Activated CD4-positive, alpha-beta T cell treated with anti-CD3 and anti-CD28 coated beads for 48 hours (primary cell): ENCODE measurements at places on chromosomes 13 and 19.

GRCh38 chr13:51834581-51835171 is 10.3 kb downstream of the TMEM272 start:
- no peak for DNase-seq

GRCh38 chr19:49432141-49433073 is 7.2 kb downstream of the GFY start:
- peak; percentile 60 for DNase-seq

DNA sequence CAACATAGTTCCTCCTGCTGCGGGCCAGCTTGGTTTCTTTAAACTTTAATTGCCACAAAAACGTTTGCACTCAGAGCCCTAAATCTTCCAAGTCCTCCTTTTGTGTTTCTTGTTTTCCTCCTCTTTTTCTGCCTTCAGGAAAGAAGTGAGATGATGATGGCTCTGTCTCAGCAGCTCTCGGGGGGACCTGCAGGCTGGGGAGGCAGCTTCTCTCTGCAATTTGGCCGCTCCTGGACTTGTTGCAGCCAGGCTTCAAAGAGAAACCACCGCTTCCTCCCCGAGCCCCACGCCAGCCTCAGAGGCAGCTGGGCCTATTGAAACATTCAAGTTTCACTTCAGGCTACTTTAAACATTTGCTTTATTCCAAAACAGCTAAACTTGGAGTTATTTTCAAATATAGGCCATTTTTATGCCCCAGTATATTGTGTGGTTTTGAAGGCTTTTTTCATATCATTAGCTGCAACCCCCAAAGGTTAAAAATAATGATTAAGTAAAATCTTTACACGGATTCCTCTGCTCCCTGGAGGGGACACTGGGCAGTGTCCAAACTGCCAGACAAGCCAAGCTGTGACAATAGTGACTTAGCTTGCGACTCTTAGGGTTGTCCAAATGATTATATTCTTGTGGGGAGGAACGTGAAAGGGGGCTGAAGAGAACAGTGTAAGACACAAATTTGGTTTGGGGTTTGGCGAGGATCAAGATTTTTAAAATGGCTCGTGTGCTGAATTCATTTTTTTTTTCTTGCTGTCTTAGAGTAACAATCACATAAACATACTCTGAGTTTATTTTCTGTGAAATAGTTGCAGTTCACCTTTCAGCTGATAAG is 330.8 kb downstream of the DLEU7 start:
- DNase-seq = peak; percentile 43

DNA sequence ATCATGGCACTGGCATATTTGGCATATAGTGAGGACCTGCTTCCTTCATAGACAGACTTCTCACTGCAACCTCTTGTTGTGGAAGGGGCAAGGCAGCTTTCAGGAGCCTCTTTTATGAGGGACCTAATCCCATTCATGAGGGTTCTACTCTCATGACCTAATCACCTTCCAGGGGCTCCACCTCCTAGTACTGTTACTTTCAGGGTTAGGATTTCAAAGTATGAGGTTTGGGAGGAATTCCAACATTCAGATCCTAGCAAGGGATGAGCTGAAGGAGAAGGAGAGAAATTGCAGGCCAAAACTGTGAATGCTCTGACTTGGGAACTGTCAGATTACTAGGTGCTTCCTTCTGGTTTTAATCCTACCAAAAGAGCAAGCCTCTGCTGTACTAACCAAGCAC is 87.8 kb downstream of the LMO7 start:
- no peak for DNase-seq

- DNase-seq = peak; percentile 54
Measured at GRCh38 chr13:42392716-42393572, 121.0 kb downstream of the AKAP11 start.

- no peak for DNase-seq
Measured at GRCh38 chr13:60282186-60282585, 114.8 kb upstream of the TDRD3 start.

GRCh38 chr19:16301999-16302694 is 22.5 kb upstream of the KLF2 start:
- DNase-seq = no peak

DNA sequence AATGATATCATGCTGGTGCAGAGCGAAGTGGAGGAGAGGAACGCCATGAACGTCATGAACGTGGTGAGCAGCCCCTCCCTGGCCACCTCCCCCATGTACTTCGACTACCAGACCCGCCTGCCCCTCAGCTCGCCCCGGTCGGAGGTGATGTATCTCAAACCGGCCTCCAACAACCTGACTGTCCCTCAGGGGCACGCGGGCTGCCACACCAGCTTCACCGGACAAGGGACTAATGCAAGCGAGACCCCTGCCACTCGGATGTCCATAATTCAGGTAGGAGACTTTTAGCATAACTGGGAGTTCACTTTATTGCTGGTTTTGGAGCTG is 3.3 kb downstream of the PCDH17 start:
- DNase-seq = no peak

DNA sequence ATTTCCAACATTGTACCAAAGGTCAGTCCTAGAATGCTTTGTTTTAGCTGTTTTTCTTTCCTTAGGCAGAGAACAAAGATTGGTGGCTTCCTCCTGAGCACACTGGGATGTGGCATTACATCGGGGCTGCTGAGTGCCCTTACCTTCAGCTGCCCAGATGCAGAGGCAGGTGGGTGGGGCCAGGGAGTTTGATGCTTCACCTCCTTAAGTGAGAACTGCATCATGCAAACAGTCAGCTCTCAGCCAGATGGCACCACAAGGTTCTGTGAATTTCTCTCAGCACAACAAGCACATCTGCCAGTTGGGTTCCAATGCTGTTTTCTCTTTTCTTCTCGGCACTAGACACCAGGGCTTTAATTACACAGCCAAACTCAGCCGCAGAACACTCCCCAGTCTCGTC is 87.4 kb upstream of the UBL3 start:
- DNase-seq = peak; percentile 44

DNA sequence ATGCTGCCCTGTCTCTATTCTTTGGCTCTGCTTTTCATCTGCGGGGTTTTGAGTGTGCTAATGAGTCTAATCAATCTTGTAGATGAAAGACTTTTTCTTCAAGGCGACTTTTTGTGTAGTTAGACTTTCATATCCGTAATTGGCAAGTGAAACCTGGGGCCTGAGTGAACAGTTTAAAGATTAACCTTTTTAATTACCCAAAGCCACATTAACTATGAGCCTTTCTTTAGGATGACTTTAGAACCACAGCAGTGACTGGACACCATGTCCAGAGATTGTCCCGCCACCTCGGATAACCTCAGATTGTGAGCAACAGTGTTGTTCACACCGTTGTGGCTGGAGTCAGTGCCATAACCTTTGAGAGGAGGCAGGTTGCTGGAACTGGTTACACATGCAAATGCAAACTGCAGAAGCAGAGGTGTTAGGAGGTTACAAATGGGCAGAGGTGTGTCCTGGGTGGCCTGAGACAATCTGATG is 58.7 kb downstream of the SIAH3 start:
- DNase-seq = no peak

- no peak for DNase-seq
Measured at GRCh38 chr19:16588824-16589577, 16.8 kb upstream of the SLC35E1 start.

GRCh38 chr19:35739275-35740107 is 2.8 kb downstream of the IGFLR1 start:
- DNase-seq = no peak

DNA sequence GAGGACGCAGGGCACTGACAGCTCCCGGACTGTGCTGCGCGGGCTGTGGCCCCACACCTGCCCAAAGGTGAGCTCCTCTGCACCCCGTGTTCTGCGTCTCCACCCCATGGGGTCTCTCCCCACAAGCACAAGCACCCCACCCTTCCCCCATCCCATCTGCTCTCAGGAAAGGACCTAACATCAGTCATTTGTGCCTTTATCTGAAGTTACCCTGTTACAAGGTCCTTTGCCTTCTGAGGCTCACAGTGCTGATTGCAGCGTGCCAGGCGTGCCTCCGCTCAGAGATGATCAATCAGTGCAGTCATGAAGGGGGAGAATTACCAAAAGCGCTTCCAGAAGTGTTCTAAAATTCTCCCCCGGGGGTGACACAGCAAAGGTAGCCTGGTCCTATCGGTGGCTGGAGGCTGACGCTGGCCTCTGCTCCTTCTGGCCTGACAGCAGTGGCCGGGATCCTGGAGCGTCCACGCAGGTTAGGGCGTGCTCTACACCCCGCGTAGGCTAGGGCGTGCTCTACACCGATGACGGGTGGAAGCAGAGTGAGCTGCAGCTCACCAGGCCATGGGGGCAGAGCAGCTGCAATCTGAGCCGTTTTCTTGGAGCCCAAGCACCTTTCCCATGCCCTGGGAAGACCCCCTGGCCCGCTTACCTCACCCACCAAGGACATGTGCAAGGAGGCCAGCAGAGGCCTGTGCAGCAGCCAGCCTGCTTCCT is 84.7 kb upstream of the TM9SF2 start:
- peak; percentile 51 for DNase-seq

- DNase-seq = no peak
Measured at GRCh38 chr19:12767150-12767549, 8.2 kb downstream of the HOOK2 start.

DNA sequence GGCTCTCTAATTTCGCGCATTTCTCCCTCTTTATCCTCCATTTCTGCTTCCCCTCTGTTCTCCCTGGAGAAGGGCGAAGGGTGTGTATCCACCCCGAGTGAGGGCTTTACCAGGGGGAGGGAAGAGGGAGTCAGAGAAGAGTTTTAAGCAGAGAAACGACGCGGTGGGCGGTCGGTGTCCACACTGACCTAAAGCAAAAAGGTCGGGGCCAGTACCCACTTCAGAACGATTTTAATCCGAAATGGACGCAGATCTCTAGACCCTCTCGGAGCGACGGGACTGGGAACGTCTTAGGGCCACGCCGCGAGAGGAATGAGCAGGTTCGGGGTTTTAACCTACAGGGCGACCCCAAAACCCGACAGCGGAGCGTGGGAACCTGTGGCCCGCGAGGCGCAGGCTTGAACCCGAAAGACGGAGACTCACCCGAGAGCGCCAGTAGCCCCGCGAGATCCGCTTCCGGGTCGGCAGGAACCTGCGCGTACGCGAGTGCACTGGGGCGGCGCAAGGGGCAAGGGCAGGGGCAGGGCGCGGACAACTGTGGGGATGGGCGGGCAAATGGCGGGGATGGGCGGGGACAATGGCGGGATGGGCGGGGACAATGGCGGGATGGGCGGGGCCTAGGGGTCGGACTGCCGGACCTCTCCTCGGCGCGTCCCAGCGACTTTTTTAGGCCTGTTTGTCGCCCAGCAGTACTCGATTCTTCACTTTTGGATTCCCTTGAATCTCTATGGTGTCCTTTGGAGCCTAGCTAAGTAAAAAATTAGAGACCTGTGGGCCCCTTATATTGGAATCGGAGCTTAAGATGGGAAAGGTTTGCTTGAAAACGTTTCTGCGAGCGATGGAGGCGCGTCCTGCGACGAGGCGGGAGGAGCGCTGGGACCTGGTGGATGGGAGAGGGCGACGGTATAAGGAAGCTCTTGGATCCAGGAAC is at the start of gene ZNF677:
TSS of gene ZNF677 (minus strand) at position 463 of the 931 bp plus-strand sequence. CDS start 3,323 bp downstream, outside the sequence.
- DNase-seq = peak; percentile 88

DNA sequence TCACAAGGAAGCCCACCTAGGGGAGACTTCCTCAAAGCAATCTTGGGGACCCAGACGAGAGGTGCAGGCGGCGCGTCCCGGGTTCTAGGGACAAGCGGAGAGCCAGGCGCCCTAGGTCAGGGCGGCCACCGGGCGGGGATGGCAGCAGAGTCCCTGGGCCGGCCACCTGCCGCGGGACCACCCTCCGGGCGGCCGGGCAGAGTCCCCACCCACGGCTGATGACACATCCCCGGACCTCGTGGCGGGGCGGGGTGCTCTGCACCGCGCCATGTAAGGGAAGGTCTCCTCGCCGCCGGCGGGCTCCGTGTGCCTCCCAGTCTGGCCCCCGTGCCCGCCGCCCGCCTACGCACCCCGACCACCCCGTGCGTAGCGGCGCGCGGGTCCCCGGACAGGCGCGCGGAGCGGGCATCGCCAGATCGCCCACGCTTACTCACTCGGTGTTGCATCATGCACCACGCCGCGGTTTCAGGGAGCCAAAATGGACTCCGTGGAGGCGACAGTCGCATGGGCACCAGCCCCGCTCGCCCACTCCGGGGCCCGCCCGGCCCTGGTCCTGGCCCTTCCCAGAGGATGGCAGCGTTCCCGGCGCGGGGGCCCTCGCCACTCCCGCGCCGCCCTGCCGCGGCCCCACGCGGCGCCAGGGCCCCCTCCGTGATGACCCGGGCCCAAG is 643 bp downstream of the SLC7A1 start:
- peak; percentile 84 for DNase-seq

- no peak for DNase-seq
Measured at GRCh38 chr13:31629085-31629780, 110.1 kb upstream of the RXFP2 start.

DNA sequence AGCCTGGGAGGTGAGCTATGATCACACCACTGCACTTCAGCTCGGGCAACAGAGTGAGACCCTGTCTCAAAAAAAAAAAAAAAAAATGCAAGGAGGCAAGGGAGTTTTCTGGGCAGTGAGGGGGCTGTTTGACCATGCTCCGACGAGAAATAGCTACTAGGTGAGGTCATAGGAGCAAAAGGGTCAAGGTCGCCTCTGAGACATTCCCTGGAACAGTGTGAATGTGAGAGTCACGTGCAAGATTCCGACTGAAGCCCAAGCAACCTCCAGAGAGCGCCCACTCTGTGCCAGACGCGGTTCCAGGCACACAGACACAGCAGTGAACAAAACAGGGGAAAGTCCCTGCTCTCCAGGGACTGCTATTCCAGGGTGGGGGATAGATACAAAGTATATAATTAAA is 2.5 kb downstream of the ZNRF4 start:
- DNase-seq = no peak
